ENCODE measurements at places on chromosomes 16 and 17.
A peak's percentile ranks its signal among the peaks of the same experiment; 100 is the strongest.

DNA sequence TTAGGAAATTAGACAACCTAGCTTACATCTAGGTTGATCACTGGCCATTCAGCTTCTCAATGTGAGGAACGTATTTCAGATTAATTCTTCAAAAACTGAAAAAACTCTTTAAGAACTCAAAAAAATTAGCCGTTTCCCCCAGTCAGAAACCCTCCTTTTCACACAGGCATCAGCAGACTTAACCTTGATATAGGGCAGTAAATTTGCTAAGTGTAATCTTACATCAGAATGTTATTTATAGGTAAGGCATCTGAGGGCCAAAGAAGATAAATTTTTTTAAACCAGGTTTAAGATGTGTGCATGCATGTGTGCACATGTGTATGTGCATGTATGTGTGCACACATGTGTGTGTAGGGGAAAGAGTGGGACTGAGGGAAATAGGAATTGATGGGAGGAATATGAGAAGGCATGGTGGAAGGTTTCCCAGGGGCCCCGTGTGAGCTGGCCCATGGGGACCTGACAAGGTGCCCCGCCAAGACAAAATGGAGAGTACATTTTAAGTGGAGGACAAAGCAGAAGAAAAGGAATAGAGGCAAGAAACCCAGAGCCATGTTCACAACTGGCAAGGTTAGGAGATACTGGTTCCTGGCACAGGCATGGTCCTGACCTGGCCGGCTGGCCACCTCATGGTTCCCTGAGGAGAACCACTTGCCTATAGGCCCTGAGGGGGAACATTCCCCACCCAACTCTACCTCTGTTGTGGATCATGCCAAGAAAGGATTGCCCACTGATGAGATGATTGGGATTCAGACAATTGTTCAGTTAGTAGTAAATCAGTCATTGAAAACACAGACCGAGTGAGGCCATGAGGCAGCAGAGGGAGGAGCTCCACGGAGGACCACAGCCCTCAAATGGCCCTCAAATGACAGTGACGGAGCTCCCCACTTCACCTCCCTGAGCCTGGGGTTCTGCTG lies 33.0 kb downstream of the TEX2 start:
- no peak for DNase-seq

DNA sequence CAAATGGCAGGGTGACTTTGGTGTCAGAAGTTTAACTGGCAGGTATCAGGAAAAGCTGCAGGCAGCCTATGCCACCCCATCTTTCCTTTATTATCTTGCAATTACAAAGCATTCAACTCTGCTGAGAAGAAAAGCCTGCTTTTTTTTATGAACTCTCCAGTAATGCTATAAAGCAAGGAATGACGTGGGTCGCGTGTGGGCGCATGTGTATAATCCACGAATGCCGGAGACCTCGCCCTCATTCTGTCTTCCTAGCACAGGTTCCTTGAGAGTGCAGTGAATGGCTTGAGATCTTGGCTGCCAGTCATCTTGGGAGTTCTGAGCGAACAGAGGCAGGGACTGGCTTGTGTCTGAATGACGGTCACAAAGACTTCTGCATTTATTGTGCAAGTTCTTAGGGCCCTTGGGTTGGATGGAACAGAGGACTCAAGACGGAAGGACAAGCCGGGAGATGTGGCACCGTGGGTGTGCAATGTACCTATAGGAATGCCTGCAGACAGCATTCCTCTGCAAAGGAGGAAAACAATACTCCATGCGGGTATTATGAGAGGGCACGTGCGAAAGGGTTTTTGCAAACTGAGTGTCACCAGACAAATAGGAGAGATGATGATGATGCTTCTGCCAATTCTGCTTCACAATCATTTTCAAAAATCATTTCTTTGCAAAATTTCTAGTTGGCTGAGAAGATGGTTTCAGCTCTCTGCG lies 96.1 kb upstream of the ELAC2 start:
- no peak for DNase-seq

GRCh38 chr17:10063730-10064241 lies 134.6 kb downstream of the GAS7 start:
- DNase-seq = no peak

- no peak for DNase-seq
These were observed 99.7 kb downstream of the ZNF778 start for GRCh38 chr16:89317101-89317671.

GRCh38 chr17:28675980-28676379 lies 14.0 kb downstream of the SUPT6H start:
- DNase-seq = no peak

DNA sequence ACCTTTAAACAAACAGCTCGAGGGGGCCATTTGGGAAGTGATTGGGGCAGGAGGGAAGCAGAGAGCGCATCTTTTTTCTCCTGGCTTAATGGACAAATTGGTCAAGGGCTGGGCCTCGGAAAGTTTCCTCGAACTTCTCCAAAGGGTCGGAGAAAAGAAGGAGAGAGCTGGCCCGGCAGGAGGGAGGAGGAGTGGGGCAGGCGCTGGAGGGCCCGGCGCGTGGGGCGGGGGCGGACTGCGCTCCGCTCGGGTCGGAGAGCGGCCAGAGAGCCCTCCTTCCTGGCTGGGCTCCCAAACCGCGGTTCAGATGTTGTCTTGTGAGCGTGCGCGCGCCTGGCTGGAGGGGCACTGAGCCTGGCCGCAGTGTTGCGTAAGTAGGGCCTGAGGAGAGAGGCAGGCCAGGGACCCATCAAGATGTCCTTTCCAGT lies 1.2 kb downstream of the MMP2 start:
- peak; percentile 69 for DNase-seq

GRCh38 chr16:13453938-13454553 lies 465.9 kb upstream of the ERCC4 start:
- peak; percentile 34 for DNase-seq

- DNase-seq = no peak
These were observed 11.9 kb upstream of the PVALEF start for GRCh38 chr17:81153340-81153803.

GRCh38 chr17:47716375-47716774 lies 16.7 kb upstream of the TBX21 start:
- DNase-seq = no peak

GRCh38 chr17:81834831-81835267 lies at the start of gene PPP1R27:
PPP1R27 (minus strand) TSS chr17:81835050; CDS start chr17:81834953, 97 bp downstream.
- DNase-seq = no peak

DNA sequence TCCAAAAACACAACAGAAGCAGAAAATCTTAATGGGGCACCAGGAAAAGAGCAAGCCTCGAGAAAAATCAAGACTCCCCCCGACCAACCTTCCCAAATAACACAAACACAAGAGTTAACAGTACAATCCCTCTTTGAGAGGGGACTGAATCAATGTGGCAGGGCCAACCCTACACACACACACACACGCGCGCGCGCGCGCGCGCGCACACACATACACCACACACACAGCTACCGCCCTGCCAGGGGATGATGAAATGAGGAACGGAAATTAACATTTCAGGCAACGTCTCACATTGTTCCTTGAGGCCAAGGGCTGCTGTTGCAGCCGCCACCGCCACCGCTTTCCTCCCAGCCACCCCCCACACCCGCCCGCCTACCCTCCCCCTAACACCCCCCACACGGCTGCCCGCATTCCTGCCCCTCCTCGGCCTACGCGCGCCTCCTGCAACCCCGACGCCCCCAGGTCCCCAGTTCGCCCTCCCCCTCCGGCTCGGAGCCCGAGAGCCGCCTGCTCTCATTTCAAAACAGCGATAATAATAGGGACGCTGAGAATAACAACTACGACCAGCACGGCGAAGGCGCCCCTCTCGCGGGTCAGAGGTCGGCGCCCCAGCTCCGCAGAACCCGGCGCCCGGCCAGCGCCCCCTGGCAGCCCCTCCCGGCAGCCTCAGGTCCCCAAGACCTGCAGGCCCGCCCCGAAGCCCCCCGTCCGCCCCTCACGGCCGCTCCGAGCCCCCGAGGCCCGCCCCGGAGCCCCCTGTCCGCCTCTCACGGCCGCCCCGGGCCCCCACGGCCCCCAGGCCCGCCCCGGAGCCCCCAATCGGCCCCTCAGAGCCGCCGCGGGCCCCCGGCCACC lies 1.1 kb downstream of the ANKRD11 start:
- peak; percentile 80 for DNase-seq

DNA sequence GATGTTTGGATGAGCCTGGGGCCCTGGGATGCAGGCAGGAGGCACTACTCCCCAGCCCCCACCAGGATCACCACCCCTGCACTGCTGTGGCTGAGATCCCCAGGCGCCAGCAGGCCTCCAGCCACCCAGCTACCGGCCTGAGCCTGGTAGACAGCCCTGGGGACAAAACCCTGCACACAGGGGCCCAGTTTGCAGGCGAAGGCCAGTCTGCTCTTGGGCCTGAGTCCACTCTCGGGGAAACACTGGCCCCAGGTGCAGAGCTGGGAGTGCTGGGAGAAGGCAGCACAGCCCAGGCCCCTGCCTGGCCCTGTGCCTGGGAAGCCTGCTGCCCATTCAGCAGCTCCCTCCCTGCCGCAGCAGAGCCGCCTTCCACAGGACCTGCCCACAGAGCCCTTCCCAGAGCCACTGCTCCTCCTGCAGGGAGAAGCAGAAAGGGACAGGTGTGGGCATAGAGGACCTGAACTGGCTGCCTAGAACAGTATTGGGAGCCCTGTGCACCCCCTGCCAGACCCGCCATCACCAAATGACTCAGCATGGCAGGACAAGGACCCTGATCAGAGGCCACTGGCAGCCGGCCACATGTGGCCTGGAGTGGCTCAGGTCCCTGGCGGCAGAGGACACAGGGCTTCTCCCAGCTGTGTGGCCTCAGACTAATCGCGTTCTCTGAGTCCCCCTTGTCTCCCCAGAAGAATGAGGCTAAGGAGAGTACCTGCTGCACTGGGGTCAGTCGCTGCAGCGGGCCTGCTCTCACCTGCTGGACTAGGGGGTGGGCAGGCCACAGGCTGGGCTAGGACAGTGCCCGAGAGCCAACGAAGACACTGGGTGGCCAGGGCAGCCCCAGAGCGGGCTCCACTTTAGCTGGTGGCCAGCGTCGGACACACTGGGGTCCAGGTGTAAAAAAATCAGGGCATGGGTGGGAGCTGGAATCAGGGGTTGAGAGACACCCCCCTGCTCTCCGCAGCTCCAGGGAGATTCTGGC lies 10.7 kb downstream of the MSRB1 start:
- DNase-seq = peak; percentile 73

- DNase-seq = no peak
These were observed 3.5 kb downstream of the PLK1 start for GRCh38 chr16:23682181-23682580.

GRCh38 chr17:73822371-73822770 lies 178.1 kb upstream of the SDK2 start:
- DNase-seq = no peak

GRCh38 chr17:73166731-73167581 lies 2.1 kb downstream of the SSTR2 start:
- DNase-seq = no peak

DNA sequence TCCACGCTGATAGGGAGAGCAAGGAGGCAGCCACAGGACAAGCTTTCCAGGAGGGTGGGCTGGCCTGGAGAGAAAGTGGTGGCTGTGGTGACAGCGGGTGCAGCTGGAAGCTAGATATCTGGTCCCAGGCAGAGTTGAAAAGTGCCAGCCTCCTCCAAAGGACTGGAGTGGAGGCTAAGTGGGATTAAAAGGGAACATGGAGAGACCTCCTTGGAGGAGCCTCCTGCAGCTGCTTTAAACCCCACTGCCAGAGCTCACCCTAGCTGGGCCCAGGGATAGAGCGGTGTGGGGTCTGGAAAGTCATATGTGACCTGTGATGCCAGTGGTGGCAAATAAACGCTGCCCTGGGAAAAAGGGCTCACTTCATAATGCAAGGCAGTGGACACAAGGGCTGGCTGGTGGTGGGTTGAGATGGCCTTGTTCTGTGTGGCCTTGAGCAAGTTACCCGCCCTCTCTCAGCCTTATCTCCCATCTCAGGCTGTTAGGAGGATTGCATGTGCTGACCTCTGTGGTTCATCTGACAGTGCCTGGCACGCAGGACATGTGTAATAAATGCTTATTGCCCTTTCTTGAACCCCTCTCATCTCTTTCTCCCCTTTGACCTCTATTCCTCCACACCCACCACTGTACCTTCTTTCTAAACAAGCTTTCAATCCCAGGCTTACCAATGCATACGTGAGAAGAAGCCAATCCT lies 61.0 kb upstream of the LGALS9 start:
- DNase-seq = no peak

Measured in iPS-NIHi11 (cell line).